ENCODE measurements at places on chromosomes 4 and X.

- no peak for DNase-seq
Measured at GRCh38 chr4:147938496-147938895, 206.6 kb downstream of the ARHGAP10 start.

DNA sequence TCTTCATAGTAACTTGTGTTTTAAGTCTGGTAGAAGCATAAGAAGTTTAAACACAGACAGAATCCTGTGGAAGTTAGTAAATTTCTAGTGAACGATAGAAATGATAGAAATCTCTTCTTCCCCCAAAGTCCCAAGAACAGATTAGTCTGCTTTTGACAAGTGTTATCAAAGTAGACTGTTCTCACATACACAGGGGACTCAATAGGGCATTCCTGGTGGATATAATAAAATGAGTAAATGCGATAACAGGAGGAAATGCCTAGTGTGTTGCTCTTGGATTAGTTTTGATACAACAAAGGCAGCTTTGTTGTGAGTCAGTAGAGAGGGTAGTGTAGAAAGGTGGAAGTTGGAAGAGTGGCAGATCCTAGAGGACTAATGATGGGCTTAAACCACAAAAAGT, 43.5 kb downstream of the CLCN3 start:
- DNase-seq = no peak

DNA sequence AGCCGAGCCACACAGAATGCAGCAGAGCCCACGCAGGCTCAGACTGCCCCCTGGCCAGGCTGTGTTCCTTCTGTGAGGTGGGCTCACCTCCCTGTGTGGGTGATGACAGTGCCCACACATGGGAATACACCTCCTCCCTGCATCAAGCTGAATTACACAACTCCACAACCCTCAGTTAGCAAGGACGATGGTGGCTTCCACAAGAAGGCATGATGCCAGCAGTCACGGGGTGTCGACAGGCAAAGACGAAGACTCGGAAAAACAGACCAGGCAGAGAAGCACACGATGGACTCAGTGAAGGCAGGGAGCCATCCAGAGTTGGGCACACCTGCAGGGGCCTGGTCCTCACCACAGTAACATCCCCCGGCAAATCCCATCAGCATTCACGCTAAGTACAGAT, 12.1 kb downstream of the LETM1 start:
- no peak for DNase-seq

GRCh38 chrX:136714626-136715599, 65.8 kb downstream of the ARHGEF6 start:
- no peak for DNase-seq

GRCh38 chr4:118736900-118737299, 51.7 kb downstream of the METTL14 start:
- DNase-seq = no peak

DNA sequence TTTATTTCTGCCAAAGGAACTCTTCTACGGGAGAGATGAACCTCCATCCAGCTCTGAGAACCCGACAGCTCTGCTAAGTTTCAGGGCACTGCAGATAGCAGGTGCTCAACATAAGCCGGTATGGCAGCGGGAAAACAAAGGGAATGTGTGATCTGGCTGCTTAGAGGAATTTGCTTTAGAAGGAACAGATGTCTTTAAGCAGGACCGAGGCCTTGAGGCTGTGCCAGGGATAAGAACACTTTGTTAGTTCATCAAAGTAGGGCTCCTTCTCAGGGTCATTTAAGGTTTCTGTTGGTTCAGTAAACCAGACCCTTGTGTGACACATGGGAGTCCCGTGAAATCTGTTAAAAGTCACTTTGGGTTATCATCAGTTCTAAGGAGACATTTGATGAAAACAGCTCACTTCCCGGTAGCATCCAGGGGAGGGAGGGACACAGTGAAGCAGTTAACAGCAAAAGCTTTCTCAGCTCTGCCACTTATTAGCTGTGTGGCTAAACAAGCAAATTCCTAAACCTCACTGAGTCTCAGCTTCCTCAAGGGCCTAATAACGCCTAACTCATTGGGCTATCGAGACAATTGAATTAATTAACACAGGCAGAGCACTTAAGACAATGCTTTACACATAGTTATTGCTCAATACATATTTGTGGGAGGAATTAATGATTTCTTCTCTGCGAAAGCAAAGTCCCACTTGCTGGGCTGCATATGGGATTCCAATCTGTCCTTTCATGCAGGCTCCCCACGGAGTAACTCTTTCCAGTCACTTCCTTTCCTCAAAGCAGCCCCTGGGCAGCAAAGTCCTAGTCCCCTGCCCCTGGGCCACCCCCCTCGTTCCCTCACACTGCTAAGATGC, 2.9 kb upstream of the FTSJ1 start:
- no peak for DNase-seq

DNA sequence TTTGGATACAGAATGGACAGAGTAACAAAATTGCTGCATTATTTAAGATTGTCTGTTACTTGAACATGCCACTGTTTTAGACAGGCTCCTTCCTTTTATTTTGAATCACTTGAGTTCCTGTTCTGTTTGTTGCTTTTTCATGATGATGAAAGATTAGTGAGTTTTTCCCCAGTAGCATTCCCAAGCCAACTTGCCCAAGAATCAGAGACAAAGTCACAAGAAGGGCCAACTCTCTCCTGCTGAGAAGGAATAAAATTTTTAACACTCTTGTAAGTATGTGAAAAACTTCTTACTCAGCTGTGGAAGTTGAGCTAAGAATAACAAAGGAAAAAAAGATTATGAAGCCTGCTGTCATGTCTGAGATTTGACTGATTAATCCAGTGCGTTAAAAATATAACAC, 104.2 kb downstream of the KLHL8 start:
- DNase-seq = no peak

GRCh38 chrX:48938721-48939425, 18.5 kb downstream of the OTUD5 start:
- no peak for DNase-seq

DNA sequence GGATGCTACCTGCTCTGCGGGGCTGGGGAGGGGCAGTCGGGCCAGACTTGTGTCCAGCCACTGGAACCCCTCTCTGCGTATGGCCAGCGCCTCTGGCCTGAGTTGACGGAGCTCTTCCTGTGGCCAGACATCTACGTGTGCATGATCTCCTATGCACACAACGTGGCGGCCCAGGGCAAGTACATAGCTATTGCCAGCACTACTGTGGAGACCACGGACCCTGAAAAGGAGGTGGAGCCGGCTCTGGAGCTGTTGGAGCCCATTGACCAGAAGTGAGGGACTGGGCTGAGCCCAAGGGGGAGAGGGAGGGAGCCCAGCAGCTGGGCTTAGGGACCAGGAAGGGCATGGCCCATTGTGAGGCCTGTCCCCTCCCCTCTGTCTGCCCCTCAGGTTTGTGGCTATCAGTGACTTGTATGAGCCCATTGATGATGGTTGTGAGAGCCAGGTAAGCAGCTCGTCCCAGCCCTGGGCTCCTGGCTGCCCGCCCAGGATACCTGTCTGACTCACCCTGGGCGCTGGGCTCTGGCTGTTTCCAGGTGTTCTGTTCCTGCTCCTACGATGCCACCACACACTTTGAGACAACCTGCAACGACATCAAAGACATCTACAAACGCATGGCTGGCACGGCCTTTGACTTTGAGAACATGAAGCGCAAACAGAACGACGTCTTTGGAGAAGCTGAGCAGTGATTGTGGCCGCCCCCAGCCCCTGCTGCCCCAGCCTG, 1.8 kb upstream of the FAM50A start:
- DNase-seq = no peak

- peak; percentile 49 for DNase-seq
Measured at GRCh38 chr4:166169111-166169510, 296.1 kb downstream of the TLL1 start.

- DNase-seq = no peak
Measured at GRCh38 chr4:128869776-128870509, 60.4 kb downstream of the JADE1 start.

- DNase-seq = no peak
Measured at GRCh38 chr4:119110121-119110520, 25.5 kb upstream of the MYOZ2 start.

DNA sequence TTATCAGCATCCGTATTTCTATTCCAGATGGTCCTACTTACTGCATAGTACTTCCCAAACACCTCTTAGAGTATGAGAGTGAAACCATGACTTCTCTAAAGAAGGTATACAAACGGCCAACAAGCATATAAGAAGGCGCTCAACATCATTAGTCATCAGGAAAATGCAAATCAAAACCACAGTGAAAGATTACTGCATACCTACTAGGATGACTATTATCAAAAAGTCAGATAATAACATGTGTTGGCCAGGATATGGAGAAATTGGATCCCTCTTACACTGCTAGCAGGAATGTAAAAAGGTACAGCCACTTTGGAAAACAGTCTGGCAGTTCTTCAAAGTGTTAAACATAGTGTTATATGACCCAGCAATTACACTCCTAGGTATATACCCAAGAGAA, 215.3 kb upstream of the CXorf66 start:
- no peak for DNase-seq

DNA sequence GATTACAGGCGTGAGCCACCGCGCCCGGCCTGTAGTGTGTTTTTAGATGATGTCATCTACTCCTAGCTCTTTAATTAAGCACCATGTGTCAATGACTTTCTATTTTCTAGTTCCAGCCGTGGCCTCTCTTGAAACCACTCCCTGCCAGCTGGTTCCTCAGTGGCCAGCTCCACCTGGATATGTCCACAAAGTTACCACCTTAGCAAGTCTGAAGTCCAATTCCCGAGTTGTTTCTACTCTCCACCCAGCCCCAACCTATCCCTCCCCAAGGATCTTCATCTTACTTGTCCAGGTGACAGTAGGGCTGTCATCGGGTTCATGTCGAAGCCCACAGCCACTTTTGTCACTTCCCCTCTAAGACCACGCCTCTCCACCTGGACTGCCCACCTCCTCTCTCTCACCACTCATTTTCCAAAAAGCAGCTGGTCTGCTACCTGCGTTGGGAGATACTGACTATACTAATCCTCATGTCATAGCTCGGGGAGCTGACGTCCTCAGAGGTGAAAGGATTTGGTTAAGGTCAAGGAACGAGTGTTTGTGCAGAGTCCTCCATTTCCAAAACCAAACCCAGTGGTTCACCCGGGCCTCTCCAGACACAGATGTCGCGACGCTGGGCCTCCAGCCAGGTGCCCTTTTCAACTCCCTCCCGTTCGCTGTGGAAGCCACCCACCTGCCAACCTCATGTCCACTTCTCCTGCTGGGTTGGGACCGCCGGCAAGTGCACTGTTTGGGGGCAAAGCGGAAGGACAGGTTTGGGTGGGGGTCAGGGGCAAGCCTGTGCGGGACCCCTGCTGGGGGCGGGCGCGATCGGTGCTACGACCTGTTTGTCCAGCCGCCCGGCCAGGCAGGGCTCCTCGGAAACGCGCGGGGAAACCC, 704 bp downstream of the FAM3A start:
- DNase-seq = no peak

GRCh38 chr4:110128472-110128919, 69.9 kb downstream of the ELOVL6 start:
- no peak for DNase-seq

DNA sequence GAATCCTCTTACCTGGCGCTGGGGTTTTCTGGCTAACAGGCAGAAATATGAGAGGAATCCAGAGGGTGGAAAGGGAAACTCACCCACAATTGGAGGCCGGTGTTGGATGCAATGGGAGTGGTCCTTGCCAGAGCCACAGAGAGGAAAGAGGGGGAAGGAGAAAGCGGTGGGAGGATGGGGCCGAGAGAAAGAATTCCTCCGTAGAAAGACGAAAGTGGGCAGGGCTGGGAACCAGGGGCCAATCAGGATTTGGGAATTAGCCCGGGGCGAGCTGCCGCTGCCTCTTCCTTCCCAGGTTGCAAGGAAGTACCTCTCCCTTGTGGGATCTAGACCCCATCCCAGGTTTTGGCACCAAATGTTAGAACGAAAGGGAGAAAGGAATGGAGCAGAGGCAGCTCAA, 83.1 kb upstream of the SPIN4 start:
- DNase-seq = no peak

- DNase-seq = no peak
Measured at GRCh38 chr4:184400891-184401290, 73.5 kb downstream of the IRF2 start.

- DNase-seq = no peak
Measured at GRCh38 chr4:63607169-63607872, 801.9 kb downstream of the TECRL start.

DNA sequence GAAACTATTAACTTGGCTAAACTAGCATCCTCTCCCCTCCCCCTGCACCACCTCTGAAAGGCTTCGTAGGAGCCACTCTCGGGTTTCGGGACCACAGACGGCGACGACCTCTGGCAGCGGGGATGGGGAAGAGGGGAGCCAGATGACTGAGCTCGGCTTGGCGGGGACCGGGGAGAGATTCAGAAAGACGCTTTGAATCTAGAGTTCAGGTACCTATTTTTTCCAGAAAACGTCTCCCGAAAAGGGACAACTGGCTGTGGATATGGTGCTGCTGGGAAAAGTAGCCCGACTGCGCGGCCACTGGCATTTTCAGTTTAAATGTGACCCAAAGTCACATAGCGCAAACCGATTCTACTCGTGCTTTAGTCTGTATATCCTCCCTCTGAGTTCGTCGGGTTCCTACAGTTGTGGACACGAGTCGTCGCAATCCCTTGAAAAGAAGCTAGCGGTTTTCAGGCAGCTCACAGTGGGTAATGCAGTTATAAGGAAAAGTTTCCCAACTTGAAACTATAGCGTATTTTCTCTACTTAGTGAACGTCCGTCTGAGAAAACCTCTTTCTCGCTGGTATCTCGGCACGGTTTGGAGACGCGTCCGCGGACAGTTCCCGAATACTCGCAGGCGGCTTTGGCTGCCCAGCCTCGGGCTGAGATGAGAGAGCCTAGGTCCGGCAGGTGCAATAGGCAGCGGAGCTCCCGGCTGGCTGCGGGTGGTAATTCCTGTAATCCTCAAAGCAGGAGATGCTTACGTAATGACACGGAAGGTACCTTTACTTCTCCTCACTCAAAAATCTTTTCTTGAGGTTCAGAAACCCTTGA, 1.3 kb downstream of the PARM1 start:
- DNase-seq = peak; percentile 32

DNA sequence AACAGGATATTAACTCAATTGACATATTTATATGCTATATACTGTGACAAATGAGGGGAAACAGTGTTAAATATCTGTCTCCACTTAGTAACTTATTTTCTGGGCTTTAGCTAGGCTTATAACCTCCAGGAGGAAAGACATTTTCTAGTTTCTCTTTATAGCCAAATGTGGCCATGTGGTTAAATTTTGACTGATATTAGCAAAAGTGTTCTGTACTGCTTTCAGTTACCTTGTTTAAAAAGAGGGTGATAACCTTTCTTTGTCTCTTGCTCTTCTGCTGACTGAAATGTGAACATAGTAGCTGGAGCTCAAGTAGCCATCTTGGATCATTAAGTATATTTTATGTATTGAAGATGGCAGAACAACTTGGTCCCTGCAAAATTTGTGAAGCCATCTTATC, 253.7 kb downstream of the PDHA2 start:
- no peak for DNase-seq

DNA sequence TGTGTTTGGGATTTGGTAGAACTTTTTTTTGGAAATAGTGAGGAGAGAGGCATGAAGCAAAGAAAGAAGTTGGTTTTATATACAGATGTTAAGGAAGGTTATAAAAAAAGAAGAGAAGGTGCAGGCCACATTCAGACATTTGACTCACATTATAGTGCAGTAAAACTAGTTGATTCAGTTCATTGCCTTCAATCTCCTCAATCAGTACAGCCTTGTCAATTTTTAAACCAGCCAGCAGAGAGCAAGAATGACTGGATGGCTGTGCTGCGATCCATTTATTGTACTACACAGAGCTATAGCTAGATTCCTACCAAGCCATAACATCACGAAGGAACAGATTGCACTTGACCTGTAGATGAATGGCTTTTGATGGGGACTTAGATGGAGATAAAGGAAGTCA, 79.7 kb upstream of the LSM6 start:
- DNase-seq = no peak

- no peak for DNase-seq
Measured at GRCh38 chr4:2574009-2574408, 37.6 kb downstream of the FAM193A start.

- DNase-seq = peak; percentile 27
Measured at GRCh38 chr4:140581078-140581477, 12.3 kb upstream of the UCP1 start.
